ENCODE measurements at places on chromosomes 16 and 17. TPM values are rescaled to one million over a fixed set of nuclear protein-coding genes. Genes with fewer than 3 reads are reported as not detected.
A peak's percentile ranks its signal among the peaks of the same experiment; 100 is the strongest.

PSMD11 gene
- total RNA-seq = 303 TPM

NT5M gene
- total RNA-seq = 2.7 TPM

SLFN12L gene
- total RNA-seq = 0.91 TPM

SLC13A2 gene
- total RNA-seq = not detected

DNA sequence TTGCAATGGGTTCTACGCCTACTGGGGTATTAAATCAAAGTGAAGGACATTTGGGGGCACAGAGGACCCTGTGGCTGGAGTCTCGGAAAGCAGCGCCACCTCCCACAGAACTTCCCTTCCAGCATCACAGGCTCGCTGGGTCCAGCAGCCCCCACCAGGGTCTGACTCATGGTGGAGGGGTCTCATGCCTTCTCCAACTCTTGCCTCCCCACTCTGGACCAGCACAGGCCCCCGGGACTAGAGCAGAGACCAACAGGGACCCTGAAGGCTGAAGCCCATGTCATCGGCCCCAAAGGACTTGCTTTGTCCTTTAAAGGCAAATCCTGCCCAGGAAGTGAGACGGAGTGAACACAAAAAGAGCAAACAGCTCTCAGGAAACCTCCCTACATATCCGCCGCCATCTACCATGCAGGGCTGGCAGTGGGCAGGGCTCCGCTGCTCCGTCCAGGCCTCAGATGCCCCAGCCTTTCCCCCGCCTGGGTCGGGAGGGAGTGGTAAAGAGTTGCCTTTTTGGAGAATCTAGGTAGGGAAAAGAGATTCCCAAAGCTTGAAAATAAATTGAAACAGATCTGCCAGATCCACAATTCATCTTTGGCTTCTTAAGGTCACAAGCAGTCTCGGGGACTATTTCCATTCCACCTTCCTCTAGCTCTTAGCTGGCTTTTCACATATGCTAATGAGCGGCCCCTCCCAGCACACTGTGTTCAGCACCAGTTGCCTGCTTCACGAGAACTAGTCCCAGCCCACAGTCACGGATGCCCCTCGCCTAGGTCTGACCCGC lies 2.1 kb upstream of the GPRC5C start:
- DNase-seq = peak; percentile 53

DNA sequence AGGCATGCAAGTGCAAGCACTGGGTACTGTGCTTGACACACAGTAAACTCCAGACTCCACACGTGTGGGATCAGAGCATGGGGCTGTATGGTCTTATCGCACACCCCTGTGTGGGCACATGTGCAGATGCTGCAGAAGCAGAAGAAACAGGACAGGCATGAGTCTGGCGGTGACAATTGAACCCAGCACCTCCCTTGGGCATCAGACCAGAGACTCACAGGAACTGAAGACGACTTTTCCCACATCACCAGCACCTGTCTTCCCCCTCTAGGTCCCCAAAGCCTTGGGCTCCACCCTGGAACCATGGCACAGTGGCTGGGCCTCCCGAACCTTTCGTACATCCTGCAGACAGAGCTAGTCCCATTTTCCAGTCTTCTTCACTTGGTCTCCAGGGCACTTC lies 126.4 kb upstream of the CDH5 start:
- DNase-seq = no peak

DNA sequence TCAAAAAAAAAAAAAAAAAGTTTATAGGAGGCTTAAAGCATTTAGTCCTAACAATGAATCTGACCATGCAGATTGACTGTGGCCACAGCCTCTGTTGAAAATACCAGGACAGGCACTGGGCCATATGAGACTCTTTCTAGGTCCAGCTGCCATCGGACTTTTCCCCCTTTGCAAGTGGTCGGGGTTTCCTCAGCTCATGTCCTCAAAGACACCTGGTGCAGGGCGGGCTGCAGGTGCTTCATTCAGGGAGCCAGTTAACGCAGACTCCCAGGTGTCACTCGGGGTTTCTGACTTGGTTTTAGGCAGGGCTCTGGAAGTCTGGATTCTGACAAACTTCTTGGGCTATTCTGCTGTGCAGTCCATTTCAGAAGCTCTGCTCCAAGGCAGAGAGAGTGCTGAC lies 20.9 kb downstream of the ELAC2 start:
- DNase-seq = no peak

DNA sequence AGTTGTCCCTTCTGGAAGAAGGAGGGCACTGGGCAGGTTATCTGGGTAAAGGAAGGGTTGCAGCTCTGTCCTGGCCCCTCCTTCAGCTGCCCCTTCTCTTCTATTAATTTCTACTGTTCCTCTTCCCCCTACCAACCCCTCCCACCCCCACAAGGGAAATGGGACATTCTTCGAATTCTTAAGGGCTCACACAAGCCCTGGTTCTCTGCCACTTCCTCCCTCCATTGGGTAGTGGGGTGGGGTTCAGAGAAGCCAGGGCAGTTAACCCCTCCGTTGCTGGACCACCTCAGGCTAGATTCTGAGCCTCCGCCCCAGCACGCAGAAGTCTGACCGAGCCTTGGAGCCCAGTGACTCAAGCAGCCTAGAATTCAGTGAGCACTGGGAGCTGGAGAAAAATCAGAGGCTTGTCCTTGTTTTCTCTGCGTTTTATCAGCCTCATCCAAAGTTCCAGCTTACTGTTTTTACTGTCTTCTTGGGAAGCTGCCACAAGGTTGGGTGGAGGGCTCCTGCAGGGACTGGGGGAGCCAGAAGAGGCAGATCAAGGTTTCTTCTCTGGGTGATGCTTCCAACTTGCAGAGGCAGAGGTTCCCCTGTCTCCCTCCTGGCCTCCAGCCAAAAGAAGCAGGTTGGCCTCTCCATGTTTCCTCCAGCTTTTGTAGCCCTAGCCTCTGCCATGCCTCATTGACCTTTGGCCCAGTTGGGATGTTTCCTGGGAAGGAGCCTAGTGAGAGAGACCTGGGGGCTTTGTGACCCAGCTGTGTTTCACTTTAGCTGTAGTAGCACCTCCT lies 10.2 kb downstream of the LASP1 start:
- peak; percentile 90 for DNase-seq

GRCh38 chr17:49964769-49965523 lies 4.0 kb upstream of the DLX4 start:
- no peak for DNase-seq

DNA sequence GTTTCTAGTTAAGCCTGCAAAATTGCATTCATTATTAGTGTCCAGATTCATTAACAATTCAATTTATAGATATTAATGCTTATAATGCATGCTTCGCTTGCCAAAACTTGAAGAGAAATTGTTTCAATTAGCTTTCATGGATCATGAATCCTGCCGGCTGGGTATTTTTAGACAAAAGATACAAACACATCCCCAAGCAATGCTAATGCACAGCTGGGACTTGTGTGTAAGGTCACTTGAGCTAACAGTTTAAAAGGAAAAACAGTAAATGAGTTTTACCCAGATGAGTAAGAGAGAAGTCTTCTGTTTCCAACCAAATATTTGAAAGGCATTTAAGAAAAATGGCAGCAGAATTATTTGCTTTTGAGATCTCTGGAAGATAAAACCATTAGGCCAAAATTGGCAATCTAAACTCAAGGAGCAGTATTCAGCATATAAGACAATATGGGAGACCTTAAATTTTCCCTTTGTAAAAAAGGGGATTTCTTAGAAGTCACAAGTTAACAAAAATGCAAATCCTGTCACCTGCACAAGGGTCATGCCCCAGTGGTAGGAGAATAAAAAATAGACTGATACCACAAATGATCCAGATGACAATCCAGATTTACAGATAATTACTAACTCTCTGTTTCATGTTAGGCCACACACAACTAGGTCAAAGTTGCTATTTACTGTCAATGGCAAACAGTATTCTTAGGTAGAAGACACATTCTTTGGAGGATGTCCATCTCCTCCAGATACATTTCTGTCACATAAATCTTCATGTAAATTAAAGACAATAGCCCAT lies 418.4 kb upstream of the PMFBP1 start:
- DNase-seq = no peak

DNA sequence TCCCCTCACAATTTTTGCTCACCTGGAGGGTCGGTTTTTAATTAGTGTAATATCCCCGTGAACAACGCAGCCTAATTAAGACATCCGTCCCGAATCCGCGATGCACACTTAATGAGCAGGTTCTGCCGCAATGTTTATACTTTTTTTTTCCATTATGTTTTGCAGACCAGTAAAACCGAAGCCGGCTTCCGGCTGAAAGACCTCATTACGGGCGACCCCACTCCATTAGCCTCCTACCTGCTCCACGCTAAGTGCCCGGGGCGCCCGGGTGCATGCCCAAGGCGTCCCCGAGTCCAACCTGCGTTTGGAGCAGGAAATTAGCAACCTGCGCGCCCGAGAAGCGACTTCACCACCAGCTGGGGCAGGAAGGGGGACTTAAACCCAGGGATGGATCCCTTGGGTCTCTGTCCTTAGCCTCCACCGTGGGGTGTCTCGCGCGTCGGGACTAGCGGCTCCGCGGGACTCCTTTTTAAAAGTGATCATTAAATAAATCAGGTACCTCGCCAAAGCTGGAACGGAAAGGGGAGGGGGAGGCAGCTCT lies 1.7 kb downstream of the RBFOX3 start:
- DNase-seq = no peak

- DNase-seq = no peak
These were observed 22.3 kb downstream of the MOSMO start for GRCh38 chr16:22030087-22030812.

DNA sequence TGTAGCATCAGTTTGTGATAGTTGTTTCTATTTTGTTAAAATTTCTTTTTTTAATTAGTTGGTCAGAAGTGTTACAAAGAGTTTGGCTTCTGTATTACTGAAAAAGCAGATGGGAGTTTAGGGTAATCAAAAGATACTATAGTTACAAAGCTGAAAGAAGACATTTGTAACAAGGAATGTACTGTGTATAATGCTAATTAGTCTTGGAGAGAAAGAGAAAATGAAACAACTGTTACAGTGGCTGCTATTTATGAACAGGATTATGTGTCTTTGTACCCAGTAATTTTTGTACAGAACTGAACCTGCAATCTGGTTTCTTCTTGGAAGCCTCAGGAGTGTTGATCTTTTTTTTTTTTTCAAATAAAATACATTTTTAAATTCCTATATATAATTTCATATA lies 14.3 kb downstream of the GDPD1 start:
- no peak for DNase-seq

DNA sequence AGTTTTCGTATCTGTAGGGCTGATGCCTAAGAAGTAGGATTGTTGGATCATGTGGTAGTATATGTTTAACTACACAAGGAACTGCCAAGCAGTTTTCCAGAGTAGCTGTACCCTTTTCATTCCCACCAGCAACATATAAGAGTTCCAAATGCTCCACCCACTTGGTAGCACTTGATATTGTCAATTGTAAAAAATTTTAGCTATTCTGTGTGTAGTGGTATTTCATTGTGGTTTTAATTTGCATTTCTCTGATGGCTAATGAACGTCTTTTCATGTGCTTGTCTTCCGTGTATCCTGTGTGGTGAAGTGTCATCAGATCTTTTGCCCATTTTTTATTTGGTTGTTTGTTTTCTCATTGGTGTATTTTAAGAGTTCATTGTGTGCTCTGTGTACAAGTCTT lies 69.7 kb downstream of the TANC2 start:
- DNase-seq = no peak

DNA sequence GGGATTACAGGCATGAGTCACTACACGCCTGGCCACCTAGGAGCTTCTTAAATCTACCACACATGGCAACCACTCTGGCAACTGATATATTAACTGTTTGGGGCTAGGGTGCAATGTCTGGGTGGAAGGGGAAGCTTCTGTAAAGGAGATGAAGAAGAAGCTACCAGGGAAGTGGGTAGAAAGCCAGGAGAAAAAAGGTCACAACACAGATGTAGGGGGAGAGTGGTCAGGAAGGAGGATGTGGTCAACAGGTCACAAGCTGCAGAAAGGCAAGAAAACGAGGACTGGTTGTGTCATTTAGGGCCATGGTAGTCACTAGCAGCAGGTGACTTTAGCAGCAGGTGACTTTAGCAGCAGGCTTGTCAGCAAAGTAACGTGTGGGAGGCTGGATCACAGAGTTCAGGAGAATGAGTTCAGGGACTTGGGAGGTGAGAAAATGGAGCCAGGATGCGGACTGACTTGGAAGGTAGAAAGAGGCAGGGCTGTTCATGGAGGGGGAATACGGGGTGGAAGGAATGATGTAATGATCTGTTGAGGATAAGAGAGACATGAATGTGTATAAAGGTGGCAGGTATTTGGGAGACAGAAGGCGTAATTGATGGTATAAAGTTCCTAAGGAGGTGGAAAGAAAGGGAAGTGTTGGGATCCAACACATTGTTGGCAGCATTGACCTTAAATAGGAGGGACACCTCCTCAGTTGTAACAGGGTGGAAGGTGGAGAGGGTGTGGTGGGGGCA lies 16.3 kb upstream of the WFIKKN2 start:
- DNase-seq = no peak

- no peak for DNase-seq
These were observed 64.8 kb downstream of the TUBD1 start for GRCh38 chr17:59827721-59828477.
